SK-MEL-5 (cell line): ENCODE measurements at places on chromosomes 2 and 18.

DNA sequence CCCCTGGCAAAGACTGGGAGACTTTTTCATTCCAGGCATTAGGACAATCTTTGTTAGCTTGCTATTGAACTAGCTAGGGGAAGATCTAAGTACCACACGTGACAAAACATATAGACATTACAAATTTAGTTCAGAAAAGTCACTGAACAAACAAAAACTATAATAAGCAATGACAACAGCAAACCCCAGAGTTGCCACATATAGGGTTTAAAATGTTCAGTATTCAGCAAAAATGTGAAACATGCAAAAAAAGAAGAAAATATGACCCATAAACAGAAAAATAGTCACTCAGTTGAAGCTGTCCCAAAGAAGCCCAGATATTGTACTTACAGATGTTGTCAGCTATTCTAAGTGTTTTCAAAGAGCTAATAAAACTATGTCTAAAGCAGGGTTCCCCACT, 431.1 kb upstream of the CDH2 start:
- no peak for DNase-seq

GRCh38 chr18:77063260-77063659, 69.3 kb downstream of the MBP start:
- no peak for DNase-seq

DNA sequence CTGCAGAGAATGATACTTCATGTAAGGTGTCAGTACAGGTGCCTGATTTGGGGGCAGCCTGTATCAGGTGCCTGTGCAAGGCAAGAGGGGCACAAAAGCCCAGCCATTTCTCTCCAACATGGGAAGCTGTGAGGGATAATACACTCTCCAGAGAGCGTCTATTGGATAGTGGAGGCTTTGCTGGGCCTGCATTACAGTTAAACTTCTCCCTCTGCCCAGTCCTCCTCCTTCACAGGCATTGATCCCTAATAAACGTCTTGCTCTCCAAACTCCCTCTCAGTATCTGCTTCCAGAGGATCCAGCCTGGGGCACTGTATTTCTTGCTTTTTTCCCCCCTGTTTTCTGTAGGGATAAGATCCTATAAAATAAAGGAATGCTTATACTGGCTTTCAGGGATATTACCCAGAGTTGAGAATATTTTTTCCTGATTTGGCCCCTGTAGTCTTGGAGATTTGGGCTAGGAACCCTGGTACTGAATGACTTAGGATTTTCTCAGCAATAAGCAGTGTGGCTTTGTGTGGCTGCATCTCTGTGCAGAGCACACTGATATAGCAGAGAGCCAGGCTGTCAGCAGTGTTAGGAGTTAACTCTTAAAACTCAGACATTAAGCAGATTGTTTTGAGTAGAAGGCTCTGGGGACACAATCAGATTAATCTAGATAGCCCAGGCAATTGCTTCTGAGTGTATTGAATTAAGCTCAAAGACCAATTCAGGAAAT, 330.6 kb downstream of the CYRIA start:
- DNase-seq, result no peak

- DNase-seq, result no peak
Observed at GRCh38 chr2:101753720-101754490, 56.4 kb downstream of the MAP4K4 start.

DNA sequence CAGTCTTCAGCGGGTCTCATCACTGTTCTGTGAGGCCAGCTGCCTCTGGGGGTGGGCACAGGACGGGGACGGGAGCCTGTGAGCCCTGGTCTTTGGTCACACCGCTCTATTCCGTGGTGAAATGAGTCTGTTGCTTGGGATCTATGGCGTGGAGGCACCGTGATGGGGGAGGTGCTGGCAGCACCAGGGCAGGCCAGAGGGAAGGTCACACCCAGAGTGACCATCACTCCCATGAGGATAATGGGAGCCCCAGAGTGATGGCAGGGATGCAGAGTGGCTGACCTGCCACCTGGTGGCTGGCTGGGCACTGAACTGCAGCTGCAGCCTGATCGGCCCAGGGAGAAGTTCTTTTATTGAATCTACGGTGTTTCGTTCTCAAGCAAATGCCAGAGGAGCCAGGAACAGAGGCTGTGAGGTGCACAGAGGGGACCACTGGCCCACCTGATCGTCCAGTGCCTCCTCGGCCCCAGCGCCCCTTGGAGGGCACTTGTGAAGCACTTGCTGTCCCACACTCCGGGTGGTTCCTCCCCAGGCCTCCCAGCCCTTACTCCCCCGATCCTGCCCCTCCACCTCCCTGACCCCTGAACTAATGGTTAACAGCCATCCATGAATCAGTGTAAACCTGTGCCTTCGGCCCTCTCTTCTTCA, 17.9 kb downstream of the KCNIP3 start:
- DNase-seq, result peak; percentile 61
